ENCODE measurements at places on chromosomes 3 and 15.

GRCh38 chr3:54845551-54845950, 82.3 kb downstream of the LRTM1 start:
- no peak for DNase-seq

- no peak for DNase-seq
These were observed 8.1 kb downstream of the EDEM1 start for GRCh38 chr3:5195605-5196004.

GRCh38 chr15:31482122-31482922, 155.7 kb downstream of the KLF13 start:
- no peak for DNase-seq

DNA sequence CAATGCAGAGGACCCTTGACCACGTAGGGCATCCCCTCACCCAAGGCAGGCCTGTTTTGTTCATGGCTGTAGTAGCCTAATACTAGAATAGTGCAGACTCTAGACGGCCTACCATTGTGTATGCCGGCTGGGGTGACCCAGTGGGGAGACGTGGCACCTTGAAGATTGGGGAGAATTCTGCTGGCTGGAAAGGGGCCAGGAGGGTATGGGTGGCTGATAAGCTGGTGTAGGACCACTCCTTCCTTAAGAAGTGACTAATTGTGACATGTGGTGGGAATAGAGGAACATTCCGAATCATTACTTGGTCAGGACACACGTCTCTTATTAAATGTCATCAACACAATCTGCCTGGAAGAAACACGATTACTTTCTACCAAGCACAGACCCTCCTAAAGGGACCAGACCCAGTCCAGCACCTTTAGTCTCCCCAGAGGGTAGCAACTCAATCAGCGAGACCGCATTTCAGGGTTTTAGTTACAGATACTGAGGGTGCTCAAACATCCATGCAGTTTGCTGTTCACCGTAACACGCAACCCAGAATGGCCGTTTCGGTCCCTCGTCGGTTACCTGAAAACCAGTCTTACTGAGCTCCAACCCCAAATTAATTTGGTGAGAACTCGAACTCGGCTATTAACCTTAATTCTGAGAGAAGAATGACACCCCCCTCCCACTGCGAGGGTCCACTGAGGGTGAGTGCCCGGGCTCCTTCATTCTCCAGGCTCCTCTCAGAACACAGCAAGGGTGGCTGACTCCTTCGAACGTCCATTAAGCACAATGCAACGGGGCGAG, 1.6 kb upstream of the KLF13 start:
- no peak for DNase-seq

DNA sequence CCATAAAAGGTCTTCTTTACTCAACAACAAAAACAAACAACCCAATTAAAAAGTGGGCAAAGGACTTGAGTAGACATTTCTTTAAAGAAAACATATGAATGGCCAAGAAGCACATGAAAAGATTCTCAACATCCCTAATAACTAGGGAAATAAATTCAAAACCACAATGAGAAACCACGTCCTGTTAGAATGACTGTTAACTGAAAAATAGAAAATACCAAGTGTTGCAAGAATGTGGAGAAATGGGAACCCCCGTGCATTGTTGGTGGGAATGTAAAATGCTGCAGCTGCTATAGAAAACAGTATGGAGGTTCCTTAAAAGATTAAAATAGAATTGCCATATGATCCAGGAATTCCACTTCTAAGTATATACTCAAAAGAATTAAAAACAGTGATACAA, 34.8 kb downstream of the NMNAT3 start:
- no peak for DNase-seq

DNA sequence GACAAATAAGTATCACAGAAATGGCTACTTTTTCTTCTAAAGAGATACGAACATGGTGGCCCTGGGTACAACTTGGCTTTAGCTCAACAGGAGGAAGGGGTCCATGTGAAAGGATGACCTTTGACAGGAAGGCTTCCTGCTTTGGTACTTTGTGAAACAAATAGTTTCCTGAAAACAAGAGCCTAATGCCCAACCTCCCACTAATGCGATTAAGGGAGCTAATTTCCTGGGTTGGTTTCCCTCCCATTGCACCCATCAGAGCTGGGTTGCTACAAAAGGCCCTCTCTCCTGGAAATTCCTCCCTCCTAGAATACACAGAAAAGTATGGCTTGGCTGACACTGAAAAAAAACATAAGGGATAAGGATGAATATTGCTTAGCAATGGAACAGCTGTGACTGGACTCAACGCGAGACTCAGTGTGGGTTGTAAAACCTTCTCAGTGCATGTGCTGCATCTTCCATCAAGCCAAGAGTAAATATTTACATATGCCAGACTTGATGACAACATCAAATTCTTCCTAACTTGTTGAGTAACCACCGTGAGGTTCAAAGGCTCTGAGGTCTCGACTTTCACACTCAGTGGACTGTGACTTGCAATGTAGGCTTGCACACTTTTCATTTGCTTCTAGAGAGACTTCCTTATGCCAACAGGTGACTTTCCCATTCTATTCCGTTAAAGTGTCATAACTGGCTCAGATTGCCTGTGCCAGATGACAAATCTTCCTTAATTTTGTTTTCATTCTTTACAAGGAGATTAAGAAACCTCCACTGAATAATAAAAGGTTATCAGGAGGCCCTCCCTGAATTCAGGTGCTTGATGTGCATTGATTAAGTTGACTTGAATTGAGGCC, 60.1 kb downstream of the ADAMTS9 start:
- DNase-seq, result no peak

- DNase-seq, result no peak
These were observed 42.4 kb upstream of the CMC1 start for GRCh38 chr3:28198974-28199373.

DNA sequence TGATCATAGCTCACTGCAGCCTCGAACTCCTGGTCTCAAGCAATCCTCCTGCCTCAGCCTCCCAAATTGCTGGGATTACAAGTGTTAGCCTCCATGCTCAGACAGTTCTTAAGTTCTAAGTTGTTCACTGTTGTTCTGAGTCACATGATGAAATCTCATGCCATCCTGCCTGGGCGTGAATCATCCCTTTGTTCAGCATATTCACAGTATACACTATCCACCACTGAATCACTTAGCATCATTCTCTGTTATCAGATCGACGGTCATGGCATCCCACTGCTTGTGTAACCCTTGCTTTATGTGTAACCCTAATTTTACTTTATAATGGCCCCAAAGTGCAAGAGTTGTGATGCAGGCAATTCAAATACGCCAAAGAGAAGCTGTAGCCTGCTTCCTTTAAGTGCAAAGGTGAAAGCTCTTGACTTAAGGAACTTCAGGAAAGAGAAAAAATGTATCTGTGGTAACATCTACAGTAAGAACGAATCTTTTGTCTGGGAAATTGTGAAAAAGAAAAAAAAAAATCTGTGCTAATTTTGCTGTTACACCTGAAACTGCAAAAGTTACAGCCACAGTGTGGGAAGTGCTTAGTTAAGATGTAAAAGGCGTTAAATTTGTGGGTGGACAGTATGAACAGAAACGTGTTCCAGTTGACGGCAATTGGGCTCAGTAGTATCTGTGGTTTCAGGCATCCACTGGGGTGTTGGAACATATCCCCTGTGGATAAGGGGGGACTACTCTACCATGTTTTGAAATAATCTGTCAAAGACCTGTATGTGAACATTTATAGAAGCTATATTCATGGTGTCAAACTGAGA, 80.6 kb downstream of the PCOLCE2 start:
- no peak for DNase-seq

DNA sequence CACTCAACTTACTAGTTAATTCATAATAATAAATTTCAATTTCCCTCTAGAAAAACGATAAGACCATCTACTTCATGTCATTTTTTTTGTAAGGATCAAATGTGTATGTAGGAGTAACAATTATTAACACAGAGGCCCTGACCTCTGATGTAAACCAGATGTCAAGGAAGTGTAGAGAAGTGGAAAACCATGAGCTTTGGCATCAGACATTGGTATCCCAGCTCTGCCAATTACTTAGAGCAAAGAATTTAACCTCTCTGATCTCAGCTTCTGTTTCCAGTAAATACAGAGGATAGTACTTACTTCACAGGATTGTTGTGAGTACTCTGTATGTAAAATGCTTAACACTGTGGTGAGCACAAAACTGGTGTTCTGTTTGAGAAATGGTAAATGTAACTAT, 17.5 kb downstream of the AQR start:
- no peak for DNase-seq

DNA sequence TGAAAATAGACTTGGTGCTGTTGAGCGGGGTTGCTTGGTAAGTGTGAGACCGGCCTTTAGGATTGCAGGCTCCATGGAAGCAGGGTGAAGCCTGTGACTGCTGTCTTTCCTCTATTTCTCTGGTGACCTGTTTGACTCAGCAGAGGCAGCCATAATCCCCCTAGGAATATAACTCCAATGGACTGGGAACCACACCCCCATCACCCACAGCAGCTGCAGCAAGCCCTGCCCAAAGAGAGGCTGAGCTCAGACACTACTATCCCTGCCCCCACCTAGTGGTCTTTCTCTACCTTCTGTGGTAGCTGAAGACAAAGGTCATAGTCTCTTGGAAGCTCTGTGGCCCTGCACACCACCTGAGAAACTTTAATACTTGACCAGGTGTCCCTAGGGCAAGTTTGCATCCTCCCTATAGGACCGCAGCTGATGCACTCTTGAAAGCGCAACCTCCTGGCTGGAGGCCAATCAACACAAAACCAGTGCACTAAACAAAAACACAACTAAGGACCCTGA, 133.6 kb upstream of the MRPL3 start:
- no peak for DNase-seq

- DNase-seq, result no peak
These were observed 46.6 kb downstream of the CEP70 start for GRCh38 chr3:138547342-138547975.

GRCh38 chr3:79497447-79498111, 270.2 kb downstream of the ROBO1 start:
- DNase-seq, result no peak

DNA sequence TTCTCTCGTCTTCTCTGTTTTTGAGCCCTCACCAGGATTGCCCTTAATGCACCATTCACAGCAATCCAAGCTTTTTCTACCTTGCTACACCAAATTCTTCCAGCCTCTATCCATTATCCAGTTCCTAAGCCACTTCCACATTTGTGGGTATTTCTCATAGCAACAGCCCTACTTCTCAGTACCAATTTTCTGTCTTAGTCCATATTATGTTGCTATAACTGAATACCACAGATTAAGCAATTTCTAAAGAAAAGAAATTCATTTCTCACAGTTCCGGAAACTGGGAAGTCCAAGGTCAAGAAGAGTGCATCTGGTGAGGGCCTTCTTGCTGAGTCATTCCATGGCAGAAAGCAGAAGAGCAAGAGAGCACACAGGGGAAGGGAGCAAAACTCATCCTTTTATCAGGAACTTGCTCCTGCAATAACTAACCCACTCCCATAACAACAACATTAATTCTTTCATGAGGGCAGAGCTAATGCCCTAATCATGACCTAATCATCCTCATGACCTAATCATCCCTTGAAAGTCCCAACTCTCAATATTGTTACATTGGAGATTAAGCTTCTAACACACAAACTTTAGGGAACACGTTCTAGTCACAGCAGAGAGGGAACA, 9.7 kb upstream of the EIF1B start:
- no peak for DNase-seq

DNA sequence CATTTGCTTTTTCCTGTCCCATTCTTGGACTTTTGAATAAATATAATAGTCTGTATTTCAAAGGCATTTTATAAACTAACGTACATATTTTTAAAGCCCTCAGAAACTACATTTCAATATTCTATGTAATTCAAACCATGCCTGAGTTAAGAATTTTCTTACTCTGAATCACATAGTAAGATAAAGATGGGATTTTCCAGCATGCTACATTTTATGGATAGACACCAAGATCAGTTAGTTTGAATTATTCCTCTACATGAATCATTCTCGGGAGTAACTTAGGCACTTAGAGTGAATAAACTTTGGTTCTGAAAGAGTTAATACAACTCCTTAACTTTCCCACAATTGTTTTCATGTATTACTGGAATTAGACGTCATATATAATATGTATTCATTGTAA, 713.3 kb upstream of the CBLB start:
- no peak for DNase-seq

- no peak for DNase-seq
These were observed 32.8 kb upstream of the TOP2B start for GRCh38 chr3:25697553-25697952.

- DNase-seq, result no peak
These were observed 40.8 kb downstream of the DPH6 start for GRCh38 chr15:35505141-35505540.

DNA sequence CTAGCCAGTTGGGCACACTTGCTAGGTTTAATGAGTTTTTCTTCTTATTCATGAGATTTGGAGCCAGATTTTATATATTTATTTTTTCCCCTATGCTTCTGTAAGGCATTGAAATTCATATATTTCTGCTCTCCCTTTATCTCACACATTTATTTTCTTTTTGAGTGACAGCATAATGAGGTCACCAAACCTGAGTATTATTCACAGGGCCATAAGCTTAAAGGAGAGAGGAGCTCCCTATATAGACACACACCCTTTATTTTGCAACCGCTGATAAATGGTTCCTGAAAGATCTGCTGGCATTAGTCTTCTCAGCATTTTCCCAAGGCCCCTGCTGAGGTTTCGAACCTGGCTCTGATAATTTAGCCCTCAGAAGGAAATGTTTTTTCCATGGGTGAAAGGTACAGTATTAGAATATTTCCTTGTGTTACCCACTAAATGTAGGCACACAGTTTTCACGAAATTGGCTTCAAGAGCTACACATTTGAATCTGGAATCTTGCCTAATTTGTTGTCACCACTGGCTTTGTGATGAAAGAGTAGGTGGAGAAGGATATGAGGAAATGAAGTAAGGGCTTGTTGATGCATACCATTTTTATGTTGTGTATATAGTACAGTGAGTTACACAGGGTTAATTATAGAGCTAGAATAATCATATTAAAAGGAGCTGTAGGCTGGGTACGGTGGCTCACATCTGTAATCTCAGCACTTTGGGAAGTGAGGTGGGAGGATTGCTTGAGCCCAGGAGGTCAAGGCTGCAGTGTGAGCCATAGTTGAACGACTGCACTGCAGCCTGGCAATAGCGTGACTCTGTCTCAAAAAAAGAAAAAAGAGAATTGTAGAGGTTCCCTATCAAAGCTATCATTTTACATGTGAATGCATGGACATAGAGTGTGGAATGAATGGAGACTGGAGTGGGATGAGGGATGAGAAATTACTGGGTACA, 6.5 kb downstream of the KLHL18 start:
- no peak for DNase-seq

DNA sequence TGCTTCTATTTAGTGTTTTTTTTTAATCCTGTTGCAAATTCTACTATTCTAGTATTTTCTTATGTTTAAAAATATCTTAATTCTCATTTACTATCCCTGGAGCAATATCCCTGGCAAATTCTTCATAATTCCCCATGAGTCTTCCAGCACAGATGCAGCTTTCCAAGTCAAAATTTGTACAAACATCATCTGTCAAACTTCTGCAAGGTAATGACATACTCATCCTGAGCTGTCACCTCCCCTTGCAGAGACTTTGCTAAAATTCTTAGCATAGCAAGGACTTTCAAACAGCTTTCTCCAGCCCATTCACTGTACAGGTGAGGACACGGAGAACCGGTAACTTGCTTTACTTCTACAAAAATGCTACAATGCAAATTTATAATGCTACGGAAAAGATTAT, 28.6 kb upstream of the VGLL4 start:
- DNase-seq, result no peak

GRCh38 chr3:33256249-33256648, 21.0 kb upstream of the FBXL2 start:
- DNase-seq, result no peak
